ENCODE measurements at places on chromosomes 11 and 22.

DNA sequence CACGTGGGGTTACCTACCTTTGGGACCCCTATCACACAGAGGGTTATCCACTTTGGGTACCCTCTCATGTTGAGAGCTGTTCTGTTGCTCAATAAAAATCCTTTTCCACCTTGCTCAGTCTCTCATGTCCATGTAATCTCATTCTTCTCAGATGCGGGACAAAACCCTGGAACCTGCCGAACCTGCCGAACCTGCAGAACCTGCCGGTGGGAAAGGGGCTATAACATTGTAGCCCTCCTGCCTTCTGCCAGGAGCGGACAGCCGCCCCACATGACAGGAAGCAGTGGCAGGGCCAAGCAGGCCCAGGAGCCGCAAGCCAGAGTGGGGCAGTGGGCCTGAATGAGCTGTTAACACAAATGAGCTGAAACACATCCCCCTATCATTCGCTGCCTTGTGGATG is 18.1 kb downstream of the NPAT start:
- peaks cover 22% of the 10 kb centered on the region for H3K4me1 ChIP-seq
- no peak overlapping the region for H3K4me3 ChIP-seq
- no peak overlapping the region for H3K27ac ChIP-seq
- DNase-seq: no peak
- peaks cover 92% of the 10 kb centered on the region for H3K36me3 ChIP-seq

DNA sequence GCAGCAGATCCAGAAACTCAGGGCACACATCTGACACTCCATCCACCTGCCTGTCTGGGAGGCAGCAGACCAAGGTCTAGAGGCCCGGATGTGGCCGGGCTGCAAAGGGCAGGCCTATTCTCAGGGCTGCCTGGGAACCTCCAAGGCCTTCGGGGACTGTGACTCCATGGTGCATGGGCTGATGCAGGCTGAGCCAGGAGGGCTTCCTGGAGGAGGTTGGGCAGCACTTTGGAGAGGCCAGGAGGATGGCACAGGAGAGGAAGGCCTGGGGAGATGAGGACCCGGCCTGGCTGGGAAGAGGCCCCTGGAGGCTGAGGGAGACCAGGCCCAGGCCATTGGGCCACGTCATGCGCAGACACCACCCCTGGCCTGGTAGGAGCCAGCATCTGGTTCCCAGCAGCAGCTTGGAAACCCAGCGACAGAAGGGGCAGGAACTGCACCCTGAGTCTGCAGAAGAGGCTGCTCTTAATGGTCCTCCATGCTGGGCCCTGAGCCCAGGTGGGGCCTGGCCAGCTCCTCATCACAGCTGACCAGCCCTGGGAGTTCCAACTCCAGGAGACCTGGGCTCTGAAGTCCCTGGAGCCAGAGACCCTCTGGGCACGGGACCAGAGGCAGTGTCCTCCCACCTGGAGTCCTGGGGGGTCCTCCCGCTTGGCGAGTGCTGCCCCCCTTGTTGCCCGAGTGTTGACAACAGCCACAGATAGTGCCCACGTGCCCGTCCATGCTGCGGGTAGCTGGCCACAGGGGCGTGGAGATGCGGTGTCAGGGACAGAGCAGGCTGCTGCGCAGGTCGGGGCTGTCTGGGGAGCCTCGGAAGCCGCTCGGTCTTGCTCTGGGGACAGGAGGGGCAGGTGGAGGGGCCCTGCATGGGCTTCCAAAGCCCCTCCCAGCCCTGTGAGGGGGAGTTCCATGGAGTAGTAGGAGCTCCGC is 5.5 kb downstream of the PHLDA2 start:
- H3K4me3 ChIP-seq: no peak overlapping the region
- H3K27me3 ChIP-seq: peaks cover 19% of the 10 kb centered on the region
- H3K4me1 ChIP-seq: peaks cover 11% of the 10 kb centered on the region
- DNase-seq: no peak

- peak overlapping the region; percentile 1 for H3K4me3 ChIP-seq
- H3K36me3 ChIP-seq: peaks cover 44% of the 10 kb centered on the region
- no peak for DNase-seq
- peaks cover 85% of the 10 kb centered on the region for H3K4me1 ChIP-seq
- H3K27ac ChIP-seq: peak overlapping the region; percentile 94
Measured at GRCh38 chr11:63868399-63869064, 29.6 kb downstream of the MARK2 start.

DNA sequence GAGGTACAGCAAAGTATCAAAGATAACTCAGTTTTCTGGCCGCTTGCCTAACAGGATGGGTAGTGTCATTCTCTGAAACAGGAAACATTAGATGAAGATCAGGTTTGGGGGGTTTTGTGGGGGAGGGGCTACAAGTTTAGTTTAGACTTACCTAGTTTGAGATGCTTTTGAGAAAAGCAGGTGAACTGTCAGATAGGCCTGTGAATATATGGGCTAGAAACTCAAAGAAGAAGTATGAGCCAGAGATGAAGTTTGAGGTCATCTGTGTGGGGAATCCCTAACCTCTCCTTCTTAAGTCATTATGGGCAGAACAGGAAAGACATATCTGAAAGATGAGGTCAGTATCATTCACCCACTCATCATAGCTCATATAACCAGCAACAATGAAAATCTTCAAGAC is 11.9 kb downstream of the HOATZ start:
- no peak overlapping the region for H3K4me3 ChIP-seq
- H3K27ac ChIP-seq: peak overlapping the region; percentile 41
- H3K4me1 ChIP-seq: peaks cover 53% of the 10 kb centered on the region
- no peaks in the 10 kb centered on the region for H3K27me3 ChIP-seq
- no peaks in the 10 kb centered on the region for H3K36me3 ChIP-seq

DNA sequence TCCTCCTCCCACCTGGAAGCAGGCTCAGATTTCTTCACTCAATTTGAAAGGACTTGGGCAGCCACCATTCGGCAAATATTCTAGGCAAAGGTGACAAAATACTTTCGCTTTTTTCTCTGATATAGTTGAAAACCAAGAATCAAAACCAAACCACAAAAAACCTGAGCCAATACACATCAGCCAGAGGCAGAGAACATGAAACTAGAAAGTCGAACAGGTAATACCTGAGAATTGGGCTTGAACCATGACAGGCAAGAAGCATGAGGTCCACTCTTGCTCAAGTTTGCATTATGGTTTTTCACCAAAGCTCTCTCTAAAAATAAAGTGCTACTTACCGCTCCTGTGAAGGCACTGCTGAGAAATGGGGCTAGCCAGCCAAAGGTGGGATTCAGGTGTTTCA is 26.2 kb upstream of the LDLRAD3 start:
- no peaks in the 10 kb centered on the region for H3K4me1 ChIP-seq
- H3K4me3 ChIP-seq: no peak overlapping the region
- H3K27me3 ChIP-seq: no peaks in the 10 kb centered on the region
- DNase-seq: no peak
- no peaks in the 10 kb centered on the region for H3K36me3 ChIP-seq

GRCh38 chr22:45731798-45732495 is 60.3 kb downstream of the ATXN10 start:
- H3K36me3 ChIP-seq: peaks cover 12% of the 10 kb centered on the region
- H3K4me3 ChIP-seq: no peak overlapping the region
- no peak for DNase-seq
- no peak overlapping the region for H3K27ac ChIP-seq
- H3K4me1 ChIP-seq: peaks cover 6% of the 10 kb centered on the region

GRCh38 chr11:108824545-108824944 is 159.7 kb downstream of the DDX10 start:
- no peaks in the 10 kb centered on the region for H3K4me1 ChIP-seq
- no peak overlapping the region for H3K4me3 ChIP-seq
- no peak for DNase-seq
- H3K27me3 ChIP-seq: no peaks in the 10 kb centered on the region
- no peak overlapping the region for H3K27ac ChIP-seq

DNA sequence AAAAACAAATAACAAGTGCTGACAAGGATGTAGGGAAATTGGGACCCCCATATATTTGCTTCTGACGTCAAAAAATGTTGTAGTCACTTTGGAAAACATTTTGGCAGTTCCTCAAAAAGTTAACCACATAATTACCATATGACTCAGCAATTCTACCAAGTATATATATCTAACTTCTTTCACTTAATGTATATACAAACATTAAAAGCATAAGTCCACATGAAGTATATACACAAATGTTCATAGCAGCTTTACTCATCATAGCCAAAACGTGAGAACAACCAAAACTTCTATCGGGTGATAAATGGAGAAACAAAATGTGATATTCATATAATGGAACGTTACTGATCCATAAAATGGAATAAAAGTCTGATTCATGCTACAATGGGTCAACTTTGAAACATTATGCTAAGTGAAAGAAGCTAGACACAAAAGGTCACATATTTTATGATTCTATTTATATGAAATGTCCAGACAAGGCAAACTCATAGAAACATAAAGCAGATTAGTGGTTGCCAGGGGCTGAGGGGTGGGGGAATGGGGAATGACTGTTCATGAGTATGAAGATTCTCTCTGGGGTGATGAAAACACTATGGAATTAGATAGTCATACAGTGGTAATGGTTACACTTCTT is 48.7 kb upstream of the TEAD1 start:
- H3K4me1 ChIP-seq: no peaks in the 10 kb centered on the region
- H3K27ac ChIP-seq: no peak overlapping the region
- no peaks in the 10 kb centered on the region for H3K27me3 ChIP-seq
- H3K4me3 ChIP-seq: no peak overlapping the region

GRCh38 chr11:128492903-128493569 is 94.3 kb downstream of the ETS1 start:
- peak overlapping the region; percentile 61 for H3K4me3 ChIP-seq
- peaks cover 97% of the 10 kb centered on the region for H3K4me1 ChIP-seq
- no peaks in the 10 kb centered on the region for H3K27me3 ChIP-seq
- DNase-seq: peak; percentile 64
- H3K27ac ChIP-seq: peak overlapping the region; percentile 87
- H3K36me3 ChIP-seq: peaks cover 93% of the 10 kb centered on the region

- H3K4me1 ChIP-seq: no peaks in the 10 kb centered on the region
- no peak overlapping the region for H3K27ac ChIP-seq
- no peaks in the 10 kb centered on the region for H3K27me3 ChIP-seq
- peaks cover 11% of the 10 kb centered on the region for H3K36me3 ChIP-seq
- DNase-seq: no peak
Measured at GRCh38 chr11:46497498-46497897, 96.3 kb downstream of the AMBRA1 start.

DNA sequence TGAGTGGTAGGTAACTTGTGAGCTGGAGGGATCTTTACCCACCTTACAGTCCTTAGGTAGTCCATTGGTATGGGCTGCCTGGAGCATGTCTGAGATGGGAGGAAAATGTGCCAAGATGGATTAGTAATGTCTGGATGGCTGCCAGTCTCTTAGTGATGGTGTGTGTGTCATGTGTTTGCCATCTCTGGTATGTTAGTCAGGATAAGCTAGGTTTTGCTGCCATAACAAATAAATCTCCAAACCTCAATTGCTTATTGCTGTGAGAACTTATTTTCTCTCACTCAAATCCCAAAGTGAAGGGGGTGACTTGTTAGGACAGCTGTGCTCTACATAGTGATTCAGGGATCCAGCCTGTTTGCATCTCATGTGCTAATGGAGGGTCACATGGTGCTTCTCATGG is 40.9 kb upstream of the MYEOV start:
- no peaks in the 10 kb centered on the region for H3K36me3 ChIP-seq
- DNase-seq: no peak
- no peaks in the 10 kb centered on the region for H3K4me1 ChIP-seq
- H3K27ac ChIP-seq: no peak overlapping the region

DNA sequence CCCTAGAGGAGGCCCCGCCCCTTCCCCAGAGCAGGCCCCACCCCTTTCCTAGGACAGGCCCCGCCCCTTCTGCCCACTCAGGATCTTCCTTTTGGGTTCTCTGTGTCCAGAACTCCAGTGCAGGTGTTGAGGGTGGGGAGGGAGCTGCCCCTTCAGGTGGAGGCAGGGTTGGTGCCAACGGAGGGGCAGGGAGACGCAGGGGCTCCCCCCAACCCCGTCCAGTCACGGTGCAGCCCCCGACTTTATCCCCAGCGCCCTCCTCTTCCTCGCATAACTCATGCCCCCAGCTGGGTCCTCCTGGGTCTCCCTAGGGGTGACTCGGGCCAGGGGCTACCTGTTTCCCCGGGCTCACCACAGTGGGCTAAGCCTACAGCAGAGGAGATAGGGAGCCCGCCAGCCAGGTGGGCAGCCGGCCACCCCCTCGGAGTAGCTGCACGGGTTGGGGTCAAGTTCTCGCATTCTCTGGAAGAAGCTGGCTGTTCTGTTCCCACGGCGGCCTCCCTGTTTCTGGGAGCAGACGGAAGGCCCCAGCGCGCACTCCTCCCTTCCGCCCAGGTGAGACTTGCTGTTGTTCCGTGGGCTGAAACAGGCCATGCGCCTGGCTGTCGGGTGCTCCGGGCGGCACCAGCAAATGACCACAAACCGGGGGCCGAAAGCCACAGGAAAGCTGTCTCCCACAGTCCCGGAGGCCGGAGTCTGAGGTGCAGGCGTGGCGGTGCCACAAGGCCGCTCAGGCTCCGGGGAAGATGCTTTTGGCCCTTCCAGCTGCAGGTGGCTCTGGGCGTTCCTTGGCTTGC is 38.9 kb downstream of the MUC2 start:
- H3K4me1 ChIP-seq: no peaks in the 10 kb centered on the region
- no peaks in the 10 kb centered on the region for H3K27me3 ChIP-seq
- DNase-seq: no peak
- no peaks in the 10 kb centered on the region for H3K36me3 ChIP-seq
- no peak overlapping the region for H3K27ac ChIP-seq

DNA sequence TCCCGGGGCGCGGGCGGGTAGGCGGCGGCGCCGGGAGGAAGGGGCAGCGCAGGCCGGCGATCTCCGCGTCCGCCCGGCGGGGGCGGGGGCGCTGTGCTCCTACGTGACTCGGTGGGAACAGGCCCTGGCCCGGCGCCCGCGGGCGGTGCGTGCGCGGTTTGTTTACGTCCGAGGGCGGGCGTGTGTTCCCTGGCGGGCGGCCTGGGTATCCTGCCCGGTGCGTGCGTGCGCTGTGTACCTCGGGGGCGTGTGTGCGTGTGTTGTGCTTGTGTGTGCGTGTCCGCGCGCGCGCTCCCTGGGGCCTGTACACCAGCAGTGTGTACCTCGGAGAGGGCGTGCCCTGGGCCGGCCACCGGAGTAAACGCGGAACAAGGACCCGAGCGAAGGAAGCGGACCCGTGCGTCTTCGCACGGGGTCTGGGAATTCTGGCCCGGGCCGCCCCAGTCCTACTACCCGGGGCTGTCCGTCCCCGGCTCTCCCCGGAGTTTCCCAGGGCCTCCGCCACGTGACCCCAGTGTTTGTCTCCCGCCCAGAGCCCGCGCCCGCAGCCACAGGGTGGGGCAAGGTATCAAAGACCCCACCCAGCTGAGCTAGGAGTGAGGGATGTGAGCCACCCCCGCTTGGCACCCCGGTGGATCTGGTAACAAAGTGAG is 769 bp downstream of the MAFF start:
- H3K4me3 ChIP-seq: peak overlapping the region; percentile 83
- no peaks in the 10 kb centered on the region for H3K27me3 ChIP-seq
- peaks cover 3% of the 10 kb centered on the region for H3K36me3 ChIP-seq
- H3K4me1 ChIP-seq: peaks cover 54% of the 10 kb centered on the region
- peak overlapping the region; percentile 77 for H3K27ac ChIP-seq

DNA sequence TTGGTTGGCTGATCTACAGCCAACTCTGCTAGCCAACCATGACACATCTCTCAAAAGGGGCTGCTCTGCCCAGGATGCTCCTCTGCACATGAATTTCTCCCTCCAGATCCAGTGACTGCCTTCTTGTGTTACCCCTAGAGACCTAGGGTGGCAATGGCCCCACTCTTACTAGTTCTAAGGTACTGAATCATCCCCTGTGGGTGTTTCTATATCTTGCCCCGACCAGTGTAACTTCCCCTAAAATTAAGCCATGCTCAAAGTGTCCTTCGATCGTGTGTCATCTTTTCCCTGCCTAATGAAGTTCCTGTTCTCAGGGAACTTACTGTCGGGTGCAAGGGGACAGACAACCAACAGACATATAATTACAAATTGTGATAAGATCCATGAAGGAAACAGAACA is 113.3 kb downstream of the FAM76B start:
- H3K27me3 ChIP-seq: no peaks in the 10 kb centered on the region
- peaks cover 30% of the 10 kb centered on the region for H3K4me1 ChIP-seq
- H3K36me3 ChIP-seq: peaks cover 8% of the 10 kb centered on the region
- no peak overlapping the region for H3K27ac ChIP-seq
- DNase-seq: no peak
